Daoy (cell line): ENCODE measurements at places on chromosomes 7 and 10. TPM values are rescaled to one million over a fixed set of nuclear protein-coding genes. Genes with fewer than 3 reads are reported as not detected.

The KNDC1 gene
- not detected in 2 replicates for total RNA-seq

The TSPAN15 gene
- total RNA-seq: 1.6 and 4.6 TPM in 2 replicates

The RADIL gene
- total RNA-seq: 0.40 and 3.4 TPM in 2 replicates

The DBNL gene
- total RNA-seq: 183 and 191 TPM in 2 replicates

The ALKBH4 gene
- 34.6 and 66.4 TPM in 2 replicates for total RNA-seq
